ENCODE measurements at places on chromosomes 13 and 19. TPM values are rescaled to one million over a fixed set of nuclear protein-coding genes. Genes with fewer than 3 reads are reported as not detected.

Gene ZC3H13
- total RNA-seq, result 36.9 TPM

Gene CILP2
- 2.5 TPM for total RNA-seq

- H3K4me1 ChIP-seq, result no peaks in the 10 kb centered on the region
- no peak for DNase-seq
- no peaks in the 10 kb centered on the region for H3K36me3 ChIP-seq
- no peak overlapping the region for H3K4me3 ChIP-seq
Measured at GRCh38 chr13:90276216-90276615, 1071.3 kb upstream of the MIR17HG start.

- no peak overlapping the region for H3K27ac ChIP-seq
- no peak overlapping the region for H3K4me3 ChIP-seq
- H3K27me3 ChIP-seq, result no peaks in the 10 kb centered on the region
- no peaks in the 10 kb centered on the region for H3K36me3 ChIP-seq
- DNase-seq, result no peak
- peaks cover 9% of the 10 kb centered on the region for H3K4me1 ChIP-seq
Measured at GRCh38 chr19:10223488-10224213, 7.5 kb downstream of the S1PR2 start.

GRCh38 chr19:6020972-6021805 is 43.2 kb upstream of the RANBP3 start:
- H3K4me3 ChIP-seq, result no peak overlapping the region
- H3K27me3 ChIP-seq, result no peaks in the 10 kb centered on the region
- no peak for DNase-seq
- H3K36me3 ChIP-seq, result no peaks in the 10 kb centered on the region
- no peak overlapping the region for H3K27ac ChIP-seq
- no peaks in the 10 kb centered on the region for H3K4me1 ChIP-seq
